H54 (cell line): ENCODE measurements at places on chromosomes 4 and X.

- no peak for DNase-seq
Measured at GRCh38 chr4:127686658-127687057, 43.5 kb upstream of the SLC25A31 start.

- no peak for DNase-seq
Measured at GRCh38 chr4:140423106-140423505, 4.3 kb downstream of the CLGN start.

GRCh38 chr4:166293556-166293955, 420.5 kb downstream of the TLL1 start:
- DNase-seq: no peak

DNA sequence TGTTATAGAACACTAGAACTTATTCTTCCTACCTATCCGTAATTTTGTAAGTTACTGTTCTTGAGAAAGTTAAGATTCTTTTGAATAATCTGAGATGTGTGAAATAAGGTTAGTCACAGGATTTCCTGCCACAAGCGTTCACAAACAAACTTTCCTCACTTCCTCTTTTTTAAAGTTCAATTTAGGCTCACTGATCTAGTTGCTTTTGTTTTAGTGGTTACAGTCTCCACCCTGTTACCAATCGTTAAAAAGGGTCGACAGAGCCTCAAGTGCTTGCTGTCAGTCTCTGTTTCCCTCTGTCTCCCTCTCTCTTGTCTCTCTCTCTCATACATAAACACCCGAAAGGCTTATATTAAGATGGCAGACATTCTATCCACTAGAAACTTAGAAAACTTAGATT, 35.9 kb upstream of the STK26 start:
- DNase-seq: no peak

DNA sequence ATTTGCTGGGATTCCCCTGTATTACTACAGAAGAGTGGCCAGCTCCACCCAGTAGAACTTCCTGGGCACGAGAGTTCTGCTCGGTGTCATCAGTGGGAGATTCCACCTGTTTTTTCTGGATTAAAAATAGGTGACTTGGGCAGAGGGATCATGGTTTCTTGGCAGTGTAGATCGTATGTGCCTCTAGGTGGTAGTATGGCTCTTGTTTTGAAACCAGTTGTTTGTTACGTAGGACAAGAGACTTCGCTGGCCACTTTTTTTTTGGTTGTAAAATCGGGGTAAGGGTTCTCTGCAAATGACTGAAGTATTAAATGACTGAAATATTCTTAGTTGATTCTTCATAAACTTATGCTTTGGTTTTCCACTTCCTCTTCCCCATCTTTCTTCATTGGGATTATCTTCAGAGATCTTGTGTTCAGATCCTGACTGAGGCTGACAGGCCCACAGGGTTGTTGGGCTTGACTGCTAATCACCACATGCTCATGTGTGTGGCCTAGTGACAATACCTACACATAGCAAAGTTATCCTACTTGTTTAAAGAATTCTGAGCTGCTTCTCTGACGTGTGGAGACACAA, 43.8 kb upstream of the WDR1 start:
- no peak for DNase-seq

- DNase-seq: no peak
Measured at GRCh38 chrX:40189637-40190036, 91.9 kb upstream of the BCOR start.

GRCh38 chr4:123554801-123555232, 158.2 kb downstream of the SPRY1 start:
- DNase-seq: no peak

- DNase-seq: no peak
Measured at GRCh38 chr4:164304101-164304639, 449.8 kb upstream of the SMIM31 start.

GRCh38 chr4:3644849-3645627, 112.8 kb upstream of the LRPAP1 start:
- peak; percentile 63 for DNase-seq

GRCh38 chr4:128698386-128698785, 111.1 kb upstream of the JADE1 start:
- no peak for DNase-seq

- no peak for DNase-seq
Measured at GRCh38 chrX:103806862-103807474, 25.1 kb downstream of the RAB9B start.
